ENCODE measurements at places on chromosomes 4 and X.

- no peak for DNase-seq
Measured at GRCh38 chr4:119865389-119865788, 201.3 kb downstream of the MAD2L1 start.

GRCh38 chr4:38209654-38210053, 249.5 kb downstream of the PTTG2 start:
- DNase-seq, result no peak

GRCh38 chr4:105588252-105588651, 35.8 kb downstream of the ARHGEF38 start:
- no peak for DNase-seq

DNA sequence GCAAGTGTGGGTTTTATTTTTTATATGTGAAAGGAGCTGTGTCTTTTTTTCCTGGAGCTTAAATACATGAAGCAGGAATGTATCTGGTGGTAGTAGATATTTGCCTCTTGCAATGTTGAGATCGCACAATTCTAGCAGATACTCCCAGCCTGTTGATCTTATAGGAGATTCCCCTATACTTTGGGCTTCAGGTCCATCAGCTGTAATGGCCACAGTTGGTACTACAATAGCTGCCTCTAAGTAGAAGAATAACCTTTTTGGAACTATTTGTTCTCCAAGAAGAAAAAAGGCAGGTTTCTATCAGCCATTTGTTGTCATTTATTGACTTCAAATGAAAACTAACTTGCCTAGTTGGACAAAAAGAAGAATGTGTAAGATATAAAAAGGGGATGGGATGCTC, 37.7 kb downstream of the LIMCH1 start:
- no peak for DNase-seq

GRCh38 chr4:147332091-147332490, 148.8 kb upstream of the EDNRA start:
- DNase-seq, result no peak
